ENCODE measurements at places on chromosomes 3 and 15. TPM values are rescaled to one million over a fixed set of nuclear protein-coding genes. Genes with fewer than 3 reads are reported as not detected.
A peak's percentile ranks its signal among the peaks of the same experiment; 100 is the strongest.

Gene GABRR3
- not detected for total RNA-seq

GRCh38 chr15:50137330-50137761 is 18.3 kb upstream of the ATP8B4 start:
- no peak for DNase-seq

- no peak for DNase-seq
Observed at GRCh38 chr15:47516558-47516957, 200.7 kb upstream of the SEMA6D start.

GRCh38 chr3:166986000-166986399 is 394.1 kb downstream of the ZBBX start:
- DNase-seq: no peak

DNA sequence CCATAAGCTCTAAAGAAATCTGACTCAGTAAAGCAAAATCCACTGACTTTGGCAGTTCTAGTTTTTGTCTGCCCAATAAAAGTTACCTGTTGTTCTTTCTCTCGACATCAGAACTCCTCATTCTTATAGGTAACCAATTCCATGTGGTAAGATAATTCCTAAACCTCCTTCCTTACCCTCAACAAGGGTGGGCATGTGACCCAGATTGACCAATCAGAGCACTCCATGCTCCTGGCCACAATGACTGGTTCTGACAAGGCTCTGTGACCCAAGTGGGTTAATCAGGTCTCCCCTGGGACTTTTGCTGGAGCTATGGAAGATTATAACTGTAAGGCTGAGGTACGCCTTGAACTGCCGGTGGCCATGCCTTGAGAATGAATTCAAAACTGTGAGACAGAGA is 31.7 kb downstream of the LINS1 start:
- DNase-seq: no peak

DNA sequence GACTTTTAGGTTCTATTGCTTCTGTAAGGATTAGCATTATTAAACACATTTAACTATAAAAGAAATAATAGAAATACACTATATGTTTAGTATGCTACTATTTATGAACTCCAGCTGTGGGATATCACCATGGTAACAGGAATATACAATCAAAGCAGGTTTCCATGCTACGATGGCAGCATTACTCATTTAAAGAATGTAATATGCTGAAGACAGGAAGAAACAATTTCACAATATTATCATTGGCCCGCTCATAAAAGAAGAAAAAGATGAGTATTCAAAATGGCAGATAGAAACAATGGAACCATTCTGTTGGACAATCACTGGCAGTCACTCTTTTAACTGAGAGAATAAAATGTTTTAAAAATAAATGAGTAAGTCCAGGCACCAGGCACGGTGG is 153.4 kb downstream of the CBLB start:
- DNase-seq: no peak

- no peak for DNase-seq
Observed at GRCh38 chr3:193928354-193929209, 207.4 kb upstream of the HES1 start.

DNA sequence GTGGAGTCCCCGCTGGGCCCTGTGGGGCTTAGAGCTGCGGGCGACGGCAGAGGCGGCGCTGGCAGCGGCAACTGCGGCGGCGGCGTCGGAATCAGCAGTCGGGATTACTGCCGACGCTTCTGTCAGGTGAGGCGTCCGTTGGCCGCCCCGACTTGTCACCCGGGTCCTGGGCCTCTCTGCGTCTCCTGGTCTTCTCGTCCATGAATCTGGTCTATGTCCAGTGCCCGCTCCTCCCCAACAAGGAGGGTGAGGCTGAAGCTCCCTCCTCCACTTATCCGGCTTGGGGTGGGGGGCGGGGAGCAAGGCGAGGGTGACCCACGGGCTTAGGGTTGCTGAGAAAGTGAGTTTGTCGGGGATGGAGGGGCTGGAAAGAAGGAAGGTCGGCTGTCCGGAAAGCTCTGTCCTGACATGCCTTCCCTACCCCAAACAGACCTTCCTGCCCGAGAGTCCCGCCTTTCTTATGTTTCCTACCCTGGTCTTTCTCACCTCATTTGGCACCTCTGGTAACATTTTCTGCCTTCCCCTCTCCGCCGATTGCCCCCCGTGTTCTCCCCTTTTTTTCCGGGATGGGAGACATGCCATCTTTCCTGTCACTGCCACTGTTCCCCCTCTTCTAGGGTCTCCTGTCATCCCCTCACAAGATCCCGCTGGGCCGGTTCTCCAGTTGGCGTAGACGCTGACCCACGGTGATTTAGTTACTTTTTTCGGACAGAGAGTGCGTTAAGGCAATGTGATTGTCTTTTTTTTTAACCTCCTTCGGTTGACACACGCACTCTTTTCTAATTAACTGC is 520 bp downstream of the ZNF654 start:
- DNase-seq: no peak

- DNase-seq: no peak
Observed at GRCh38 chr15:68383161-68384074, 48.5 kb downstream of the ITGA11 start.

DNA sequence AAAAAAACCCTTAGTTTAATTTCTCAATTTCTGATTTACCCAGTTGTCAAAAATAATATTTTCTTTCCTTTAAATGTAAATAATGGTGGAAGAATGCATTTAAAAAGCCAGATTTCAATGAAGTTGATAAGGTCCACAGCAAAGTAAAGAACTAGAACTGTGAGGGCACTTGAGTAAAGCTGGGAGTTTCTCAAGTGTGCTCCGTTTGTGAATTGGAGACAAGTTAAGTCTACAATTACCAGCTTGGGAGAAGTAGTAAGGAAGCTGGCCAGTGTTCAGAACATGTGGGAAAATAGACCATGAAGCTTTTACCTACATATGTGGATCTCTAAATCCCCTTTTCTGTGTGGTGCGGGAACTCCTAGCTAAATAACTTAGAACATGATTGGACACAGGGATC is 239.4 kb downstream of the OXSM start:
- DNase-seq: no peak

- DNase-seq: no peak
Observed at GRCh38 chr3:180690061-180690460, 10.8 kb upstream of the CCDC39 start.

- no peak for DNase-seq
Observed at GRCh38 chr3:194879126-194879877, 193.6 kb downstream of the FAM43A start.

Gene GP9
- not detected for total RNA-seq

- no peak for DNase-seq
Observed at GRCh38 chr3:39110041-39110639, 2.7 kb downstream of the TTC21A start.

DNA sequence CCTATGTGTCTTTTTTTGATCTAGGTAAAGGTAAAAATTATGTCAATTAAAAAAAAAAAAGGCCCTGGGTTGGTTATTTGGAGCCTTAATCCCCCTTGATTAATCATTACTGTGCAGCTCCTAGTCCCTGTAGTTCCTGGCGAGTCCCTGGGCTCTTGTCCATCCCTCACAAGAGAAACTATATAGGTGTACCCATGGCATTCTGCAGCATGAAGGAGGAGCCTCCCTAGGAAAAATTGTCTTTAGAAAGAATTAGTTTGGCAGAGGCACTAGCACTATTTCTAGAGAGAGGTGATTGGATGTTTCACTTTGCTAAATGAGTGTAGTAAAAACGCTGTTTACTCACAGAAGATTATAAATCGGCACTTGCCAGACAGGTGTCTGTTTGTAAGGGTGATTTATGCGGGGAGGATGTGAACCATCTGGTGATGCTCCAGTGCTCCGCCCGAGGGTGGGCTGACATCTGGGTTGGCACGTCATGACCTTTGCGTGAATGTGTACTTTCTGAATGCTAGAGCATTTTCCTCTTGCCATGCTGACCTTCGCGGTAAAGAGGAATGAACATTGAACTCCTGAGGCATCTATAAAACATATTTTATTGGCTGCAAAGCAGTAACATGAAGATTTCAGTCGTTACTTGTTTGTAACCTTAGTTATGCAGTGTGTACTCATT is 12.6 kb downstream of the PLCL2 start:
- DNase-seq: peak; percentile 65

DNA sequence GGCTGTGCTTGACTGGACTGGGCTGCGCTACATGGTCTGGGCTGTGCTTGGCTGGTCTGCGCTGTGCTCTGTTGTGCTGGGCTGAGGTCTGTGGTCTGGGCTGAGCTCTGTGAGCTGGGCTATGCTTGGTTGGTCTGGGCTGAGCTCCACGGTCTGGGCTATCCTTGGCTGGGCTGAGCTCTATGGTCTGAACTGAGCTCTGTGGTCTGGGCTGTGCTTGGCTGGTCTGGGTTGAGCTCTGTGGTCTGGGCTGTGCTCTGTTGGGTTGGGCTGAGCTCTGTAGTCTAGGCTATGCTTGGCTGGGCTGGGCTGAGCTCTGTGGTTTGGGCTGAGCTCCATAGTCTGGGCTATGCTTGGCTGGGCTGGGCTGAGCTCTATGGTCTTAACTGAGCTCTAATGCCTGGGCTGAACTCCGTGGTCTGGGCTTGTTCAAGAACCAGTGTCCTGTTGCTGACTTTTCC is 92.0 kb downstream of the PLXNA1 start:
- no peak for DNase-seq

DNA sequence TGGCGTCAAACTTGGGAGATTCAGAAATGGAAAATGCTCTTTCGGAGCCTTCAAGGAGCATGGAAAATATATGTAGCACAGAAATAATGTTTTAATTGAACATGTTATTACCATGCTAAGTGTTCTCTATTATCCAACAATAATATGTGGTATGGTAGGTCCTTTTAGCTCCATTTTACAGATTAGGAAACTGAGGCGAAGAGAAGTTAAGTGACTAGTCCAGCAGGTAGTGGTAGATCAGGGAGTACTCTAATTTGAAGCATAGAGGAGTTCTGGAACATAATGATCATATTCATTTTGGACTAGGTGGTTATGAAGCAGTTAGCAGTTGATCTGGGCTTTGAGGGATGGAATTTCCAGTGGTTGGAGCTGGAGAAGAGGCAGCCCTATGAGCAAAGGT is 1.1 kb downstream of the CMC1 start:
- no peak for DNase-seq

GRCh38 chr3:66312039-66312438 is 91.2 kb downstream of the SLC25A26 start:
- DNase-seq: no peak

Gene NGRN
- total RNA-seq: 47.7 TPM

DNA sequence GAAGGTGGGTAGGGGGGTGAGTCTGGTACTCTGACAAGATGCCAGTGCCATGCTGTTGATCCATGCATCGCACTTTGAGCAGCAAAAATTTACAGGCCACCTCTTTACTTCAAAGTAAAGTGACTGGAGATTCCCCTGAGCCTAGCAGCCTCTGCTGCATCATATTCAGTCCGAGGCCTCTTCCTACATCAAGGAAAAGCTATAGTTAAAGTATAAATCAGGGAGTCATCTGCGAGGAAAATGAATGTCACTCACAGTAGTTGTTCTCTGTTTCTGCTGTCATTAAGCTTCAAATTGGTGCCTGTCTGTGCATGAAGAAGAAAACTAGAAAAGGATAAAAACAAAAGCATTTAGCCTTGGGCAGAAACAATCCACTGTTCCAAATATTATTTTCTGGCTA is 706.2 kb downstream of the TBL1XR1 start:
- DNase-seq: no peak

Gene GPR27
- not detected for total RNA-seq

- DNase-seq: no peak
Observed at GRCh38 chr3:126955004-126955790, 27.7 kb upstream of the PLXNA1 start.

DNA sequence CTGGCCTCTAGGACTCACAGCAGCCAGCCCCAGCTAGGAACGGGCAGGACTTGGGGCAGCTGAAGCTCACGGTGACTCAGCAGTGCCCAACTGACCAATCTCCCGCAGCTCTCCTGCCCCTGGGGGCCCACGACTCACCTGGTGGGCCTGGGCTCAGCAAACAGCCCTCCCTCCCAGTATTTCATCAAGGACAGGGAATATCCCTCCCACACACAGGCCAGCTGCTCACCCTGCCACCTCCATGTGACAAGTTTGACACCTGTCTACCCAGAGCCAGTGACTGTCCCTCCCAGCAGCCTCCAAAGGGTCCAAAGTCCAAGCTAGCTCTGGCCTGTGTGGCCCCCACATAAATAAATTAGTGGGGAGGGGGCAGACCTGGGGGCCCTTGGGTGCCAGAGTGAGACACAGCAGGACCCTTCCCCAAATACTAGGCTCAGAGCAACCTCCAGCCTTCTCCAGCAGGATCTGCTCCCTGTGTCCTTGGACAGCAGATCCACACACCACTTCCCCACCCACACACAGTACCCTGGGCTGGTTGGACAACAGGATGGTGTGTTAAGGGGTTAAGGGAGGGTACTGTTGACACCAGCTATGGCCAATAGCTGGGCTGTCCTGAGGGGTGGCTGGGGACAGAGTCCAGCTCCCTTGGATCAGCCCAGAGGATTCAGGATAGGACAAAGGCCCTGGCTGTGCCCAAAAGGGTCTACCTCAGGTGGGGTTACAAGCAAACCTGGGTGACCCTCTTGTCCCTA is 4.3 kb downstream of the GNAT1 start:
- no peak for DNase-seq

Gene ITIH1
- not detected for total RNA-seq

DNA sequence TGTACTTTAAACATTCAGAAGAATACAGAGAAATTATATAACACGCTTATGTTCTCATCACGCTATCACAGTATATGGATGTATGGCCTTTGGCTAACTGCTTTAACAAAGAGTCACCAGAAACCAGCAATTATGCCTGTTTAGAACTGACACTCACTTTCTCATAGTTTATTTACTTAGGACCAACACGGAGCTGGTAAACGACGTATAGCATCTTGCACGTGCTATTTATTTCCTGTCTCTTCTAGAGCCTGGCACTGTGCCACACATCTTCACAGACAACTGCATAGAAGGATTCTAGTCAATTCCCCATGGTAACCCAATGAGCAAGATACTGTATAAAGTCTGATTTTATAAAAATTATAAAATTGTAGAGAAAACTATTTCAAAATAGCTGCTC is 43.6 kb downstream of the TBC1D2B start:
- DNase-seq: peak; percentile 59

Measured in naive thymus-derived CD8-positive, alpha-beta T cell (primary cell).